Activated naive CD8-positive, alpha-beta T cell treated with anti-CD3 and anti-CD28 coated beads, Interleukin-2, amount 50 U/mL, for 16 hours (primary cell): ENCODE measurements at places on chromosomes 5 and 9.
A peak's percentile ranks its signal among the peaks of the same experiment; 100 is the strongest.

DNA sequence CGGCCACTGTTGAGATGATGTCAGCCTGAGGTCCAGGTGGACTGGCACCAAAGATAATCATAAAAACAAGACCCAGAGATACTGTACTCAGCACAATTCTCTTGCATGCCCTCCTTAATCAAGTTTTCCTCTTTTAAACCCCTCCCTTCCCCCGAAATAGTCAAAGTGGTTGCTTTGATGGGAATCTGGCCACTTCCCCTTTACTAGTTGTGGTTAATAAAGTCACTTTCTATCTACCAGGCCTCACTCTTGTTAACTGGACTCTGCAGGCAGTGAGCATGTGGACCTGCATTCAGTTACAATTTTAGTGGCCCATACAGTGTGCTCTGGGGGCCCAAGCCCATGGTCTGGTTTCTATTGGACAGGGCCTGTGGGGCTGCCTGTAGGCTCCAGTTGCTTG, 17.5 kb downstream of the FBP2 start:
- no peak for DNase-seq

DNA sequence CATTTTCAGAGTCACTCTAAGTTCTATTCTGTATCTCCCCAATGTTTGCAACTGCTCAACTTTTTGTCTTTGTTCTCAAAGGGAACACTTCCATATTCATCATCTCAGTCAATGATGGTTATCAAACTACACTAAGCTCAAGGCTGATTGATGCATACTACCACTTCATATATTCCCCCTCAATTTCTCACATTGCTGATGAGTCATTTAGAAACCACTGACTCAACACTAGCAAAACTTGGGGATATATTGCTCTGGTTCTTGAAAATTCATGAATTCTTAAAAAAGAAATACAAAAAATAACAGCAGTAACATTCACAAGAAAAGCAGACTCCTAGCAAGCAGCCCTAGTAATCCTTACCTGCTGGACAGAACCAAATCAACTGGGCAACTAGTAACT, 52.2 kb downstream of the ABHD17B start:
- DNase-seq, result no peak

DNA sequence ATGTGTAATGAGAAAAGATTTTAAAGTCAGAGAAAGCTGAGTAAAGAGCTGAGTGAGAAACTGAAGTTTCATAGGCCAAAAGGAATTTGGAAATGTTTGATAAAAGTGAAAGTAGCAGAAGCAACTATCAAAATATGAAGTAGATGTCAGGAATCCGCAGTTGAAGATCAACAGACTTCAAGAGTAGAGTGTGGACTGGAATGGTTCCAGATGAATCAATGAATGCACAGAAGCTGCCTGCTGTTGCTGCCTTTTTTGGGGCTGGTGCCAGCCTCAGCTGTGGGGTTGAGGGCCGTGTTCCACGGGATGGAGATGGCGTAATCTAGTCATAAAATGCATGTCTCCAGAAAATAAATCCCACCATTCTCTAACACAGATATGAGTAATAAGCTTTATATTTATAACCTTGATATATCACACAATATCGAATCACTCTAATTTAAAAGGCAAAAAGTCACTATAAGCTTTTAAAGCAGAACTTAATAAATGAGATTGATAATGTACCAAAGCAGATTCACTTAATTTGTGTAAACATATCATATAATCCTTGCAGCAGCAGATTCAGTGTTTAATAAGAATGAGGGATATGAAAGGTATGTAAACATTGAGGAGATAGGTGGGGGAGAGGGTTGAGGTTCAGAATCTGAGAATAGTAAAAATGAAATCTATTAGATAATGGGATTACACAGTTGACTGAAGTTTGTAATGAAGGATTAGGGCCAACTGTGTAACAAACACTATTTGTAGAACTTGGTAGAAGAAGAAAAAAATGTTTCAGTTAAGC, 652.3 kb upstream of the FTMT start:
- DNase-seq, result no peak

DNA sequence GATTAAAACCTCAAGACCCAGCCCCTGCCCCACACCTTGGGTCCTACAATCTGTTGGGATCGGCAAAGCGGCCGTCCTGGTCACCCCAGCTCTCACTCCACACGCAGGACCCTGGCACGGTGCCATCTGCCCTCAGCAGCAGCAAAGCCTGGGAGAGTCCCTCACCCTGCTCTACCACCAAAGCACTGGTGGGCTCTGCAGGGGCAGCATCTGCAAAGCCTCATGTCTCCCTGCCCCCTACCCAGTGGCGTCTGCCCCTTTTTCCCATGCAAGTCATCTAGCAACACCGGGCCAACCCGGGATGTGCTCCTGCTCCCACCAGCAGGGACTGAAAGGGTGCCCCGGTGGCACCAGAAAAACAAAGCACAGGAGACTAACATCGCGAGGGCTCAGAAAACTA, 19.6 kb upstream of the CNOT6 start:
- DNase-seq, result no peak

DNA sequence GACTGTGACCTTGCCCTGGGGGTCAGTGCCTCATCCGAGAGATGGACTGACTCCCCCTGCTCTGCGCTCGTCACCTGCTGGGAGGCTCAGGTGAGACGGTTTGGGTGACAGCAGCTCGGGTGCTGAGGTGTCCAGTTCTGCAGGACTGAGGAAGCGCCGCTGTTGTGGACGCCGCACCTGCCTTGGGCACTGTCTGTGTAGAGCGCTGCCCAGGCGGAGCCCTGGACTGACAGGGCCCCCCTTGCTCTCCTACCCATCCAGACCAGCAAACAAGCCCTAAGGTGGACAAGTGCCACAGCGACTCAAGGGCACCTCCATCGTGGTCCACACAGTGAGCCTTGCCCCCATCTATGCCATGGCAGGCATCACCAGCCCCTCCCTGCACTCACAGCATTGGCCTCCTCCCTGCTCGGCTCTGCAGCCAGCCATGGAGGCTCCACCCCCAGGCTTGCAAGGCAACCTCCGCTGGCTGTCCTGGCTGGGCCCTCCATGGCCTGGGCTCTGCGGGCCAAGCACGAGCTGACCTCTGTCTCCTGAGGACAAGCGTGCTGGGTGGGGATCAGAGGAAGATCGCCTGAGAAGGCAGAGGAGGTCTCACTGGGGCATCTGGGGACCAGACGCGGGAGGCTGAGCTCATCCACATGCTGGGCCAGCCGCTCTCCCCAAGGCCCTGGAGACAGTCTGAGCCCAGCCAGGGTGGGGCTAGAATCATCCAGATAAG, 87.1 kb upstream of the COL5A1 start:
- DNase-seq, result no peak

DNA sequence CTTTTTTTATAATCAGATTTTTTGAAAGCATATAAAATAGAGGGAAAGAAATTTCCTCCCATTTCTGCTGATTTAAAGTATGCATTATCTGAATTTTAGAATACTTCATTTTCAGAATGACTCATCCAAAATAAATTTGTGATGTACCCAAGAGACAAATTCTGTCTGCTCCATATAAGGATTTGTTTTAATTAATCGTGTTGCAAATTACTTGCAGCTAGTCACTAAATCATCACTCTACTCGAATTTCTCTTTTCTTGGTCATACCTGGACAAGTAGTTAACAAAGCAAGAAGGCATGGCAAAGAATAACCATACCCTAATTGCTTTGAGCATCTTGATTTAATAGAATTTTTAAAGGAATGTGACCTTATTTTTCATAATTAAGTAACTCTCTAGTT, 284.1 kb upstream of the GRAMD2B start:
- no peak for DNase-seq

GRCh38 chr5:115298811-115299210, 2.4 kb upstream of the CCDC112 start:
- no peak for DNase-seq

DNA sequence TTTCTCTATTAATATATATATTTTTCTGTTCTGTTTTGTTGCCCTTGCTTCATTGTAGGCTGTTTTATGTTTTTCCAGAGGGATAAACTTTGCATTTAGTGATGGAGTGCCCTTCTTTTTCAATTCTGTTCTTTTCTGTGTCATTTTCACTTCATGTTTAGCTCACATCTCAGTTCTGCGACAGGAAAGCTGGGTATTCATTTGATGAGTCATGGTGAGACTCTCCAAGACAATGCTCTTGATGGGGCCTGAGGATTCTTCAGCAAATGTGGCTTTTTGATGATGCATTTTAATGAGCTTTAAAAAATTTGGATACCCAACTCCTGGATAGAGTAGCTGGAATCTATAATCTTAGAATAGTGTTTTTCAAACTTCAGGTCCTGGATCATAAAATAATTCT, 56.5 kb upstream of the SPATA31D4 start:
- DNase-seq, result no peak

- DNase-seq, result no peak
Observed at GRCh38 chr5:54882841-54883240, 102.6 kb downstream of the ESM1 start.

GRCh38 chr5:24591426-24591825, 53.4 kb downstream of the CDH10 start:
- no peak for DNase-seq

- DNase-seq, result no peak
Observed at GRCh38 chr5:59326596-59326995, 566.9 kb downstream of the PDE4D start.

DNA sequence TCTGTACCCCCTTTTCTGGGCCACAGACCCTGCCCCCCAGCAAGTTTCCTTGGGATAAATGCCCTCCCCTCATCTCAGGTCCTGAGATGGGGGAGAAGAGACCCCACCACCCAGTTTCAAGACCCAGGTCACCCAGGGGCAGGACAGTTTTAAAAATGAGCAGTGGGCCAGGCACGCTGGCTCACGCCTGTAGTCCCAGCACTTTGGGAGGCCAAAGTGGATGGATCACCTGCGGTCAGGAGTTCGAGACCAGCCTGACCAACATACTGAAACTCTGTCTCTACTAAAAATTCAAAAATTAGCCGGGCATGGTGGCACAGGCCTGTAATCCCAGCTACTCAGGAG, 6.1 kb downstream of the PTGES2 start:
- DNase-seq, result no peak

- no peak for DNase-seq
Observed at GRCh38 chr9:99931155-99931840, 24.8 kb downstream of the STX17 start.

DNA sequence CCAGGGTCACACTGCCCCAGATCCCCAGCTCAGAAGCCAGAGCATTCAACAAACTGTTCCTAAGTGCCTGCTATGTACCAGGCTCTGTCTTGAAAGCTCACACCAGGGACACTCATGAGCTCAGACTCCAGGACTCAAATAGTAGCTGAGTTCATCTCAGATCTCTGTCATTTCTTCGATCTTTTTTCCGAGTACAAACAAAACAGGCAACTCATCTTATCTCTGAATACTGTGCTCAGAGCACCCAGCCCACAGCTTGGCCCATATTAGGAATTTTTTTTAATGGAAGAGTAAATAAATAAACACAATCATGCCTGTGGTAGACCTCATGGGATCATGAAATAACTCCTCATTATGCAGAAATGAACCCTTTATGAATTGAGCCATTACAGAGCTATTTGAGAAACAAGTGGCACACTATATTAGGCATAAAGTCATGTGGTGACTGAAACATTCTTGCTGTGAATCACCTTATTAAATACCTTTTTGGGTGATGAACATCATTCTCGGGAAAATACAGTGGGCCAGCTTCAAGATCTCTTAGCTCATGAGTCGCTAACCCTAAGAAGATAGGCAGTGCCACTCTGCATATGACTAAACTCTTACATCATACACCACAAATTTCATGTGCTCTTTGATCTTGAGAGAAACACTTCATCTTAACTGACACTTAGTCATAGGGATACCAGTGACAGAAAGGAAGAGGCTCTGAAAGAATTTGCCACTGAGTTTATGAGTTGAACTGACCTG, 9.9 kb downstream of the SH3RF2 start:
- DNase-seq, result no peak

DNA sequence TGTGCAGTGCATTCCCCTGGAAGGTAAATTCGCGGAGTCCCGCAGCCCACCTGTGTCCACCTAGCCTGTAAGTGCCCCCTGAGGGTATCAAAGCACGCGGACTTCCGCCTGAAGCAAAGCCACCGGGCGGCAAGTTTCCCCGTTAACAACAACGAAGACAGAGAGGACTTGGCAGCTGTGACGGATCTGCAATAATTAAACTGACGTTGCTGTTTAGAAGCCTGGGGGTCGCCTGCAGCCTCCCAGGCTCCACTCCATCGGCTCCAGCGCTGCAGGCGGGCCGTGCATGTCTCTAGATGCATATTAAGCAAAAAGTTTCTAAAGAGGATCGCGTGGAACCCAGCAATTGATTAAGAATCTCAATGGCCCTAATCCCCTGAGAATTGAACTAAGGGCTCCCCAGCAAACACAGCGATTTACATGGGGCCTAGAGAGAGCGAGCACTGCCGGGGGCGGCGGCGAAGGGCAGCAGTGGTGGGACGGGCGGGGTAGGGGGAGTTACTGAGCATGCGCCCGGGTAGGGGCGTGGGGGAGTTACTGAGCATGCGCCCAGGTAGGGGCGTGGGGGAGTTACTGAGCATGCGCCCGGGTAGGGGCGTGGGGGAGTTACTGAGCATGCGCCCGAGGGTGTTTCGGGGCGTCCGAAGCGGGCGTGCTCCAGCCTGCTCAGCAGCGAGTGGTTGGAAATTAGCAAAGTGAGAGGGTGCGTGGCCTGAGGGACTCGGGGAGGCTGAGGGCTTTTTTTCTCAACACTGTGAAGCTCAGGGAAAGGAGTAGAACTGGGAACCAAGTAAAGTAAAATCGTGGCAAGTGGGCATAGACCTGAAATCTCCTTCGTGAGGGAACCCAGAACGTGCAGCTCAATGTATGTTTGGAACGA, 255.2 kb downstream of the DOCK8 start:
- DNase-seq, result peak; percentile 72

DNA sequence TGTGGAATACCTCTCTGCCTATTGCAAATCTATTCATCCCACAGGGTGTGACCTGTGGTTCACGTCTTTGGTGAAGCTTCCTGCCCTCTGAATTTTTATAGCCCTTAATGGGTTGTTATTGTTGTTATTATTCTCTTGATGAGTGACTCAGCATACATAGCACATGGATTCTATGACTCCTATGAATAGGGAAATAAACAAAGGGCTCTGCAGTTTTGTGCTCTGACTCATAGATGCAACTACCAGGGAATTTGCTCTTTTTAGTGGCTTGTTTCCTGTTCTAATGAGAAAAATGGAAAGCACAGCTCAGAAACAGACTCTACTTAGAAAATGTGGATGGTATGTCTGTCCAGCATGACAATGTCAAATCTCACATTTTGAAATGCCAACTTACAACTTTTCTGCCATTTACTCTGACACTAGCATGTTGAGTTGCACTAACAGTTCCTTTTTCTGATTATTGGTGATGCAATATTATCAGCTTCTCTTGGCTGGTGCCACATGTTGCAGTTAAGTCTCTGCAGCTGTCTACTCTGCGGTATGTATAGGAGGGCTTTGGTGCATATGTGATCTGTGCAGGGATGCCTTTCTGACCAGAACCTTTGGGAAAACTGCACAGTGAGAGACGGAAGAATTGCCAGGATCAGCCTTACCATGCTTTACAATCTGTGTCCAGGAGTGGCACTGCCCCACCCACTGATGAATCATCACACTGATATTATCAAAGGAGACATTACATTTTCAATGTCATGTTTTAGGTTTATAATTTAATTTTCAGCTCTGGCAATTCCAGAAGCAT, 996.4 kb upstream of the WWC1 start:
- DNase-seq, result no peak

- DNase-seq, result no peak
Observed at GRCh38 chr5:94614156-94614805, 4.1 kb downstream of the KIAA0825 start.
